ENCODE measurements at places on chromosomes 3 and 15.

DNA sequence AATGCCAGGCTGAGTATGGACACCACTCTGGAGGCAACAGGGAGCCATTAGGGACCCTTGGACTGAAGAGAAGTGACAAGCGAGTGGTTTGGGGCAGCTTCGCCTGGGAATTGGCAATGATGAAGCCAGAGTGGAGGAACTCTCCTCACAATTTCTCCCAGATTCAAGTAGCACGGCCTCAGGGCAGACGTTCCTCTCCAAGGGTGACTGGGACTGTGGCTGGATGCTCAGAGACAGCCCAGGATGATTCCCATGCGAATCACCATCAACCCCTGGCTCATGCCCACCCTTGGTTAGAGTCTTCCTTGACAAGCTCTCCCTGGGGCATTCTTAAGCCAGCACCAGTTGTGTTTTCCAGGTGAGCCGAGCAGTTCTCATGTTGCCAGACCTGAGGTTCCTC is 16.3 kb upstream of the DOCK3 start:
- no peak for DNase-seq

GRCh38 chr3:57981483-57982087 is 26.6 kb upstream of the FLNB start:
- DNase-seq = no peak

- no peak for DNase-seq
Observed at GRCh38 chr3:51799879-51800749, 21.1 kb upstream of the IQCF6 start.

- peak; percentile 43 for DNase-seq
Observed at GRCh38 chr3:48504051-48504946, at the start of gene SHISA5. SHISA5 (minus strand) TSS chr3:48504174; CDS start chr3:48504094, 80 bp downstream.

- no peak for DNase-seq
Observed at GRCh38 chr15:74531144-74531811, 9.7 kb upstream of the ARID3B start.

- no peak for DNase-seq
Observed at GRCh38 chr15:63238796-63239195, 38.6 kb upstream of the APH1B start.

DNA sequence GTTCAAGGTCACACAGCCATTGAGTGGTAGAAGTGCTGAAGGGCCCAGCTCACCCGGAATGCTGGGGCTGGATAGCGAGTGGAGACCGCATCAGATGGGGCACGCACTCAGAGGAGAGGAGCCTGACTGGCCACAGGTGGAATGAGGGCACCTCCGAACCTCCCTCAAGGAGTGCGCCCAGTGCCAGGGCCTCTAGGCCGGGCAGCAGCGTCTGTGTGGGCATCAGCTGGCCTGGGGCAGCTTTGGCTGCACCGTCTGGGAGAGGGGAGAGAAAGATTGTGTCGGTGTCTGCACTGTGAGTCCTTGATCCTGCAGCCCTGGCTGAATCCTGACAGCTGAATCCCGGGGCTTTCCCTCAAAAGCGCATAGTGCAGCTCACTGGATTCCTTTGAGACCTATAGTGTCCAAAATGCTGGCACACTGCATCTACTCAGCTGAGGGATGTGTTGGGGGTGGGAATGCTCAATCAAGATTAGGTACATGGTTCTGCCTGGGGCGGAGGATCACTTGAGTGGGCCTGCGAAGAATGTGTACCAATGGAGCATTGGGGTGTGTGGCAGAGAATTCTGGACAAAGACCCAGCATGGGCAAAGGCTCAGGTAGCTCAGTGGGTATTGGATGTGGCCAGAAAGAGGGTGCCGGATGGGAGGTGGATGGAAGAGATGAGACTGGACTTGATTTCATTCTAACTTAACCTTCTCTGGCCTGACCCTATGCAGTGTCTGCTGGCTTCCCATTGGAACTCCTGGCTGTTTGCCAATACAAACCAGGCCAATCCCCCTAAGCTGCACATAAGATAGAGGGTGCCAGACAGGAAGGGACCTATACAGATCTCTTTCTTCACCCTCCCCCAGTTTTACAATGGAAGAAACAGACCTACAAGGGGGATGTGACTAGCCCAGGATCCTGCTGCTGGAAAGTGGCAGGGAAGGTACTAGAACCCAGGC is 950 bp downstream of the ANKDD1A start:
- DNase-seq = no peak

DNA sequence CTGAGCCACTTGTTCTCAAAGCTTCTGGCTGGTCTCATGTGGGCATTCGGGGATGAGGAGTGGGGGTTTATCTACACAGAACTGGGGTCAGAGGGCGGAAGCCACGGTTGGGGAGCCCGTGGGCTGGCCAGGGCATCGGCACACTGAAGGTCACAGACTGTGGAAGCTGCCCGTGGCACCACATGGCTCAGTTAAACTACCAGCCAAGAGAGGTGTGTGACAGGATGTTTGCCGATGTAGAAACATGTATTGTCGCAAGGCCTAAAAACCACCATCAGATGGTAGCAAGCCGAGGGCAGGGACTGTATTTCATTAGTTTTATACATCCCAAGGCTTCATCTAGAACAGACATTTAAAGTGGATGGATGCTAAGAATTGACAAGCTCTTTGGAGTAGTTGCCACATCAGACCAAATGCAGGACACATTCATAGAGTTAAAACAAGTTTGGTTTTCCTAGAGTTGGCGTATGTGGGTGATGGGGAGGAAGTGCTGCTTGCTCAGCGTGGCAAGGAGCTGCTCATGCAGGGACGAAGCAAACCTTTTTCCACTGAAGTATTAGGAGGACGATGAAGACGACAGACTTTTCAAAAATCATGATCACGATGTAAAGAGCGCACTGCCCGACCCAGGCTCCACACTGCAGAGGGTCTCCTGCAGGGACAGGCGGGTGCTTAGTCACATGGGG is 9.6 kb upstream of the MUSTN1 start:
- no peak for DNase-seq

- no peak for DNase-seq
Observed at GRCh38 chr3:36155515-36155914, 224.8 kb upstream of the STAC start.

DNA sequence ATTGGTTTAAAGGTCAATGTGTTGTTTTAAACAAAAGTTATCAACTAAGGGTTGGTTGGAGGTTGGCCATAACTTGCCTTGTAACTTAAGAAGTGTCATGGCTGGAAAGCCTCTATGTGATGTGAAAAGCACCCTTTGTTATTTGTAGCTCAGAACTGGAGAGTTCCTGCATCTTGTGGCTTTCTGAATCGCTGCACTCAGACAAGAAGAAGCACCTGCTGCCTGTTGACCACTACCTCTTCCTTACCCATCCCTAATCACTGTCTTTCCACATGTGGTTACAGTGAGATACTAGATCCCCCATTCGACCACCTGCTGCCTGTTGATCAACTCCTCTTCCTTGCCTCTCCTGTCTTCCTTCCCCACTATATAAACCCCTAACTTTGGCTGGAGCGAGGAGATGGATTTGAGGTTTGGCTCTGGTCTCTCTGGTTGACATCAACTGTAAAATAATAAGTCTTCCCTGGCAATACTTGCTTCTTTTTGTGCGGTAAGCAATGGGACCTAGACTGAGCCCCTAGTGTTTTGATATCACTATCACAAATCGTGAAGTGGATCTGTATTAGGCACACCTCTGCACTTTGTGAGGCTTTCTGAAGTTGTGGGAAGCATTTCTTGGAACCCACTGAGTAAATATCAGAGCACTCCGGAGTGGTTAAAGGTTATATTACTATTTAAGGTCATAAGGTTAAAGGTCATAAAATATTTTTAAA is 13.8 kb downstream of the RPL39L start:
- no peak for DNase-seq

DNA sequence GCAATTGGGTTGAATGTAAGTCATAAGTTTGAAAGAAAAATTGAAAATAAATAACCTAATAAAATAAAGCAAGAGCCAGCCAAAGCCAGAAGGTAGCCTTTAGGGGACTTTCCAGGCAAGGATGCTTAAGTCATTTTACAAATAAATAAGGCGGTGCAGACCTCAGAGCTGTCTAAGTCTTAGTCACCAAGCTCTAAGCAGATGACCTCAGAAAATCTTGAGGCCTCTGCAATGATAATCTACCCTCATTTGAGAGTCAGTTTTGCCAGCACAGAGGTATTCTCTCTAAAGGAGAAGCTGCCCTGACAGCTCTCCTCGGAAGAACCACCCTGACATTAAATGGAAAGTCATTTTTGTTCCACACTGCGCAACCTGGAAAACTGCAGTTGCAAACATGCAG is 113.9 kb downstream of the OXNAD1 start:
- no peak for DNase-seq

- DNase-seq = no peak
Observed at GRCh38 chr15:57031082-57031481, 112.6 kb downstream of the TCF12 start.

DNA sequence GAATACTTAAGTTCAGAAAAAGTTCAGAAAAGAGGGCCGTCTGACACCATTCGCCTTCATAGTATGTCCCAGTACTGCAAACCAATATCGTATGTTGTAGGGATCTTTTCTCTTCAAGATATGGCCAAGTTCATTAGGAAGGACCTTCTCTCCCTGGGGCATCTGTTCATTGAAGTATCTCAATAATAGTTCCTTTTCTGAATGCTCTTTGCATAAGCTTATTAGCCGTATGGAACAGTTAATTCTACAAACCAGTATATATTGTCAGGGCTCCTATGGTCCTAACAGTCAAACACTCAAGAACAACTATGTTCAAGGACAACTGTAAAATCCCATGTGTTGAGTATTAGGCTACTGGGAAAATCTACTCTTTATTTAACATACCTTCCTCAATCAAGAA is 203.1 kb downstream of the KLHL25 start:
- DNase-seq = no peak

GRCh38 chr3:50189274-50189673 is 2.1 kb upstream of the GNAT1 start:
- no peak for DNase-seq

- DNase-seq = no peak
Observed at GRCh38 chr3:109819734-109820133, 482.4 kb upstream of the DPPA4 start.

DNA sequence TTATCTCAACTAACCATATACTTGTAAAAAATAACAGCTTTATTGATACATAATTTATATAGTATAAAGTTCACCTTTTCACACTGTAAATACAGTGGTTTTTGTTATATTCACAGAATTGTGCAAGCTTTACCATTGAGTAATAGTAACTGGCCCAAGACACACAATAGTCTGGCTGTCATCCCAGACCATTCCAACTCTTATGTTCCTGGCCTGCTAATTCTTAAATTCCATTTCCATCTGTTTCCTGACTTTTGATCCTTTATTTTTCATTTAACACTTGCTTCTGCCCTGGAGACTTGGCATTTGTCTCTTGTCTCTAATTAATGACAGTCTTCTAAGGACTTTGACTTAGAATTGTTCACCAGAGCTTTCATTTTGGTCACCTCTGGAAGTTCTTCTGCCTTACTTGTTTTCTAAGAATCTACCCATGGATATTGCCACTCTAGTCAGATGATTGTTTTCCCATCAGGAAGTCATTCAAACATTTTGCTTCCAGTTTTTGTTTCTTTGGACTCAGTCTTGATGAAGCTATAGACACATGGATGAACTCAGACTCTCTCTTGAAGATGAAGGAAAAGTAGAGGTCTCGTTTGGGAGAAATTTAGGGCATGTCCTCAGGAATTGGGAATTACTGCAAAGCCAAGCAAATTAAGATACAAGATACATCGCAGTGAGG is 27.2 kb upstream of the PLSCR4 start:
- no peak for DNase-seq

- DNase-seq = no peak
Observed at GRCh38 chr3:51830345-51830744, 31.1 kb upstream of the IQCF2 start.

DNA sequence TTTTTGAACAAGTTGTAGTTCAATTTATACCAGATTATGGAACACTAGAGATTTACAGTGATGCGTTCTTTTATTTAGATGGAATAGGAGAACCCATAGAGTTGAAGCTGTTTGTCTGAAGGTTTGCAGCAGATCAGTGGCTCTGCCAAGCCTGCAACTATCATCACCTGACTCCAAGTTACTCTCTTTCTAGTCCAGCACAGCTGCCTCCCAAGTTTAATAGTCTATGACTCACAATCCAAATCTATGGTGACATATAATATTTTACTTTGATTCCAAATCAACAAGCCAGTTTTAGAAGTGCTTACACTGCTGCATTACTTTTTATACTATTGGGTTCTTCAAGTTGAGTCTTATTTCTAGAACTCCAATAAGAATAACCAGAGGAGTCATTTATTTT is 400.4 kb downstream of the LPP start:
- DNase-seq = no peak

- DNase-seq = no peak
Observed at GRCh38 chr3:148500881-148501280, 196.8 kb upstream of the AGTR1 start.

- no peak for DNase-seq
Observed at GRCh38 chr3:131543714-131544113, 40.9 kb upstream of the MRPL3 start.

- no peak for DNase-seq
Observed at GRCh38 chr3:15276028-15276724, 56.2 kb downstream of the SH3BP5 start.

- DNase-seq = no peak
Observed at GRCh38 chr3:9175421-9175820, 74.0 kb downstream of the SRGAP3 start.

GRCh38 chr3:71563827-71564226 is 19.7 kb downstream of the FOXP1 start:
- DNase-seq = no peak

GRCh38 chr15:40115670-40116093 is 7.0 kb upstream of the BMF start:
- DNase-seq = no peak

- DNase-seq = no peak
Observed at GRCh38 chr3:138227650-138228049, 40.5 kb downstream of the ARMC8 start.

All from stimulated activated CD4-positive, alpha-beta T cell treated with anti-CD3 and anti-CD28 coated beads, Interleukin-4, amount 100 ng/mL, for 48 hours (primary cell).